ENCODE measurements at places on chromosomes 1 and 21.
A peak's percentile ranks its signal among the peaks of the same experiment; 100 is the strongest.

DNA sequence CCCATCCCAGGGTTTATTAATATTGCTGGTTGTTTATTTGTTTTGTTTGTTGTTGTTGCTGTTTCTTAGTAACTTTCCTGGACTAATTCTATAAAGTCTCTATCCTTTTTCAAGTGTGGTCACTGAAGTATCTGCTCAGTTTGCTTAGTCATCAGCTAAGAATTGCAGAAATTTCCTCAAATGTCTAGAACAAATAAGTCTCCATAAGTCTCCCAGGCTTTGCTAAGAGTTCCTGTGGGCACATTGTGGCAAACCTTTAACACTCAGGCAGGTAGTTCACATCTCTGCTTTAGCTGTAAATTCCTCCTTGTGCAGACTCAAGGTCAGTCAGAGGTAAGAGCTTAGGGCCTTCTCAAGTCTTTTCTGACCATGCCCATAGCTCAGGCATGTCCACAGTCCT is 38.9 kb upstream of the C1orf185 start:
- no peaks in the 10 kb centered on the region for H3K36me3 ChIP-seq
- DNase-seq: no peak
- no peaks in the 10 kb centered on the region for H3K4me1 ChIP-seq
- no peak overlapping the region for H3K27ac ChIP-seq
- no peak overlapping the region for H3K4me3 ChIP-seq

DNA sequence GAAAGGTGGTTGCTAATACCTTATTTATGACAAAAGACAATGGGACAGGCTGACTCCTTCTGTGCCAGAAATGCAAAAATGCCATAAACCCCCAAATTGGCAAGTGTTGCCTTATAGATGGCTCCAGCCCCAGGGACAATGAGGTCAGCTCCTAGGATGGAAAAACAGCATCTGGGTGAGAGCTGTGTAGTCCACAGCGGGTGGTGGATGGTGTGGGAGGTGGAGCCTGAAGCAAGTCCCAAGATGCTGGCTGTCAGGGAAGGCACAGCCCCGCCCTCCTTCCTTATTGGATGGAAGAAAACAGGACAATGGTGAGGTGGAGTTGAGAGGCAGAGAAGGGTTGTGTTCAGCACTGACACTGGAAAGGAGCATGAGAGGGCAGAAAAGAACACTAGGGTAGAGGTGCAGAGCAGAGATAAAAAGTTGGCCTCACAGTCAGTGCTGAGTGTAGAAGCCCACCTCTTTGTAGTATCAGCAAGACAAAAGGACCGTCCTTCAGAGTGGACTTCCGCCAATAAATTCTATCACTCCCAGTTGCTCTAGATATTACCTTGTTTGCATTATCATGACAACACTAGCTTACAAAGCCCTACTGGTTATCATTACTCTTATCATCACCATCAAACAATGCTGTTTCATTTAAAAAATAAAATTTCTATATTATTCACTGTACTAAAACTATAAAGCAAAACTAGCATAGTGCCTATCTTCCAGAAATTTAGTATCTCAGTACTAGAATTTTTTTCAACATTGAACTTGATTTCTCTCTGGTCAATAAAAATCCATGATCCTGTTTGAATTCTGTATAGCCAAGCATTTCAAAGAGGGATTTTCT is 3.7 kb upstream of the SDE2 start:
- H3K27ac ChIP-seq: no peak overlapping the region
- no peak overlapping the region for H3K4me3 ChIP-seq
- H3K36me3 ChIP-seq: no peaks in the 10 kb centered on the region
- H3K4me1 ChIP-seq: 0 out of 2 replicates have a peak, but pooled peaks cover 8% of the 10 kb centered on the region
- no peaks in the 10 kb centered on the region for H3K27me3 ChIP-seq

GRCh38 chr1:12183095-12183794 is 16.5 kb downstream of the TNFRSF1B start:
- H3K36me3 ChIP-seq: no peaks in the 10 kb centered on the region
- H3K27me3 ChIP-seq: no peaks in the 10 kb centered on the region
- H3K27ac ChIP-seq: no peak overlapping the region
- no peaks in the 10 kb centered on the region for H3K4me1 ChIP-seq
- no peak for DNase-seq
- no peak overlapping the region for H3K4me3 ChIP-seq

DNA sequence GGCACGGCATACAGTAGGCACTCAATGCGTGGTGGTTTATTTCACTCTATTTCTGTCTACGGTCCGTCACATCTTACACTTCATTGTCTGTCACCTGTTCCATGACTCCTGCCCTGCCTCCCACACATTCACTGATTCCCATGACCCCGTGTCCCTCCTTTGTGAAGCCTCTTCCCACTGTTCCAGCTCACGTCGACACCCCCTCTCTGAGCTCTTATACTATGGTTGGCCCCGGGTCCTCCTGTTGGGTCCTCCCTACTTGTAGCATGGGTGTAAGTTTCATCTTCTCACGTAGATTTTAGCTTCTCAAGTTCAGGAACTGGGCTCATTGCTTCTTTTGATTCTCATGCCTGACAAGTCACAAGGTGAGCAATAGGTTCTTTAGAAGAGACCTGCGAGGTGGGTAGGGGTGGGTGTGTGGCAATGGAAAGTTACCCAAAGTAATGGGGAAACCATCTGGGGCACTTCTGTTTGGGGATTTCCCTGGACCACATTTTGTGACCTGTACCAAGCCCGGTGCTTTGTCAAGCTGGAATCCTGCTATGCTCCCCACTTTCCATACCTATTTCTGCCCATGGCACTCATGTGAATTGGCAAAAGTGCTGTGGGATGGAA is 22.1 kb upstream of the IL10 start:
- H3K27me3 ChIP-seq: no peaks in the 10 kb centered on the region
- DNase-seq: peak; percentile 33
- H3K4me3 ChIP-seq: no peak overlapping the region
- H3K27ac ChIP-seq: no peak overlapping the region
- peaks cover 37% of the 10 kb centered on the region for H3K4me1 ChIP-seq

DNA sequence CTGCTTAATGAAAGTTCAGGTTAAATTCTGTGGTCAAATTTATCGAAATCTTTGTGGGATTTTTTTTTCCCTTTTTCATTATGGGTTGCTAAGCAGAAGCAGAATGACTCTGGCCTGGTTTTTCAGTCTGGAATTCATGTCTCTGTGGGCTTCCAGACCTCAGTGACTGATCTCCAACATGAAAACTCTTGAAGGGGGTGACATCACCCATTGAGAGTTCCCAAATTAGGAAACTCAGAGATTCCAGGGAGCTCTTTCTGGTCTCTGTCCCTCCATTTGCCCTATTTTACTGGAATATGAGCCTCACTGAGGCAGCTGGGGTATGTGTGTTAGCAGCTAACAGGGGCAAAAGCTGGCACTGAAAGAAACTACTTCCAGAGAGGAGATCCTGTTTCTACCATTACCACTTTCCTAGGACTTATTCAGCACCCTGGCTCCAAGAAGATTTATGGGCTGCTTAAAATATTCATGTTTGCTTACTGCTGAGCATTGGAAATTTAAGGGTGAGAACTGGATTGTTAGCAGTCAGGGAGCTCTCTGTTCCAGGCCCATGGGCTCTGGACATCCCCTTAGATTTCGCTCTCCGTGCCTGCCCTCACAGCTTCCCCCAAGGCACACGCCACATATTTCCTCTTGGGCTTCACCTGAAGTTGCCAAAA is 203.4 kb upstream of the SPAG17 start:
- no peaks in the 10 kb centered on the region for H3K4me1 ChIP-seq
- no peak overlapping the region for H3K27ac ChIP-seq
- no peak overlapping the region for H3K4me3 ChIP-seq
- no peaks in the 10 kb centered on the region for H3K27me3 ChIP-seq

GRCh38 chr1:226949401-226949800 is 9.3 kb downstream of the COQ8A start:
- no peak overlapping the region for H3K4me3 ChIP-seq
- H3K4me1 ChIP-seq: no peaks in the 10 kb centered on the region
- H3K27ac ChIP-seq: no peak overlapping the region
- DNase-seq: no peak
- no peaks in the 10 kb centered on the region for H3K36me3 ChIP-seq

DNA sequence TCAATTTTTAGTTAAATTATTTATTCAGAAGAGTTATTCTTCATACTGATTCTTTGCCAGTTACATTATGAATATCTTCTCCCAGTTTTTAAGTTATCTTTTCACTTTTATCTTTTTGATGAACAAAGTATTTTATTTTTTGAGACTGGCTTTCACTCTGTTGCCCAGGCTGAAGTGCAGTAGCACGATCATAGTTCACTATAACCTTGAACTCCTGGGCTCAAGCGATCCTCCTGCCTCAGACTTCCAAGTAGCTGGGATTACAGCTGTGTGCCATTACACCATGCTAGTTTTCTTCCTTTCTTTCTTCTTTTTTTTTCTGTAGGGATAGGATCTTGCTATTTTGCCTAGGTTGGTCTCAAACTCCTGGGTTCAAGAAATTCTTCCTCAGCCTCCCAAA is 3.5 kb downstream of the GORAB start:
- no peak for DNase-seq
- peaks cover 10% of the 10 kb centered on the region for H3K4me1 ChIP-seq
- H3K4me3 ChIP-seq: no peak overlapping the region
- no peak overlapping the region for H3K27ac ChIP-seq

GRCh38 chr1:184755226-184756065 is 788 bp upstream of the EDEM3 start:
- no peaks in the 10 kb centered on the region for H3K27me3 ChIP-seq
- H3K36me3 ChIP-seq: no peaks in the 10 kb centered on the region
- peak; percentile 55 for DNase-seq
- H3K27ac ChIP-seq: peak overlapping the region; percentile 87
- peaks cover 20% of the 10 kb centered on the region for H3K4me1 ChIP-seq

All from MM.1S (cell line).